ENCODE measurements at places on chromosomes 16 and 17. TPM values are rescaled to one million over a fixed set of nuclear protein-coding genes. Genes with fewer than 3 reads are reported as not detected.

Gene GPR139
- not detected for polyA plus RNA-seq

Gene FBXO39
- not detected for polyA plus RNA-seq

Gene PRAC2
- polyA plus RNA-seq = not detected

Gene IL34
- 1.7 TPM for polyA plus RNA-seq

Gene ASPHD1
- 5.0 TPM for polyA plus RNA-seq

Gene HYDIN
- 0.80 TPM for polyA plus RNA-seq

Gene GLIS2
- polyA plus RNA-seq = 0.08 TPM

Gene LDHD
- 0.27 TPM for polyA plus RNA-seq

Gene RAB11FIP4
- polyA plus RNA-seq = 5.3 TPM

Gene FSCN2
- polyA plus RNA-seq = not detected

Gene SAMD14
- polyA plus RNA-seq = not detected

Gene SPATA32
- not detected for polyA plus RNA-seq

Gene SLC38A8
- polyA plus RNA-seq = not detected
